ENCODE measurements at places on chromosomes 11 and 22.
A peak's percentile ranks its signal among the peaks of the same experiment; 100 is the strongest.

- DNase-seq: no peak
These were observed 11.1 kb downstream of the C11orf86 start for GRCh38 chr11:66986178-66986545.

- DNase-seq: no peak
These were observed 12.2 kb upstream of the RBM4B start for GRCh38 chr11:66689661-66690590.

DNA sequence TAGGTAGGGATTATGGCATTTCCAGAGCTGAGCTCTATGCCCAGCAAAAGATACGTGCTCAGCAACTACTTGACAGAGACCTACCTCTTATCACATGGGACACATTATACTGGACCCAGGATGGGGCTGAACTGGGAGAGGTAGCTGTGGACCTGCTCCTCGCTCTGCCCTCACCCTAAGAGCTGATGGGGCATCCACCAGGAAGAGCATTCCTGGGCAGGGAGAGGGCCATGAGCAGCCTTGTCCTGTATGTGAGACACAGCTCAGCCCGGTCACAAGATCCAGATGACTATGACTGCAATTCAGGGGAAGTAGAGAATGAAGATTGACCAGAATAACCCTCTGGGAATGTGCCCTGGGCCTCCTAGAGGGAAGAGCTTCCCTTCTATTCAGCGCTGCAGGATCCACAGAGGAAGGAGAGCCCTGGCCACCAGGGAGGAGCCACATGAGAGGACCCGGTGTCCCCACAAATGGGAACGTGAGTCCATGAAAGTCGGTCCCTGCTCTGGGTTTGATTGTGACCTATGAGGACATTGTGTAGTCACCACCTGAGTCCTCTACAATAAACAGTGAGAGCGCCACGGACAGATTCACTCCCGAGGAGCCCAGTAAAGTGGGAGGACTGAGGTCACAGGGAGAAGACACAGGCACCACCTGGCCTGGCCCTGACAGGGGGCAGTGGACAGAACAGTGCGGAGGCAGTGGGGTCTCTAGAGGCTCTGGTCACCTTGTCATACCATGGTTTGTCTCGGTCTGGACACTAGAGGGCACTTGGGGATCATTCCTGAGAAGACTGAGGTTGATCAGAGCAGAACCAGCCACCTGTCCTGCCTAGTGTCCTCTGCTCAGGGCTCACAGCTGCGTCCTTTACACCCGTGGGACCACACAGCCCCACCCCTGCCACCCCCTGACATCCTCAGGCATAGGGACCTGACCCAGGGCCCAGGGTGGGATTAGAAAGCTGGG is 99.5 kb downstream of the ZNF280B start:
- DNase-seq: no peak

DNA sequence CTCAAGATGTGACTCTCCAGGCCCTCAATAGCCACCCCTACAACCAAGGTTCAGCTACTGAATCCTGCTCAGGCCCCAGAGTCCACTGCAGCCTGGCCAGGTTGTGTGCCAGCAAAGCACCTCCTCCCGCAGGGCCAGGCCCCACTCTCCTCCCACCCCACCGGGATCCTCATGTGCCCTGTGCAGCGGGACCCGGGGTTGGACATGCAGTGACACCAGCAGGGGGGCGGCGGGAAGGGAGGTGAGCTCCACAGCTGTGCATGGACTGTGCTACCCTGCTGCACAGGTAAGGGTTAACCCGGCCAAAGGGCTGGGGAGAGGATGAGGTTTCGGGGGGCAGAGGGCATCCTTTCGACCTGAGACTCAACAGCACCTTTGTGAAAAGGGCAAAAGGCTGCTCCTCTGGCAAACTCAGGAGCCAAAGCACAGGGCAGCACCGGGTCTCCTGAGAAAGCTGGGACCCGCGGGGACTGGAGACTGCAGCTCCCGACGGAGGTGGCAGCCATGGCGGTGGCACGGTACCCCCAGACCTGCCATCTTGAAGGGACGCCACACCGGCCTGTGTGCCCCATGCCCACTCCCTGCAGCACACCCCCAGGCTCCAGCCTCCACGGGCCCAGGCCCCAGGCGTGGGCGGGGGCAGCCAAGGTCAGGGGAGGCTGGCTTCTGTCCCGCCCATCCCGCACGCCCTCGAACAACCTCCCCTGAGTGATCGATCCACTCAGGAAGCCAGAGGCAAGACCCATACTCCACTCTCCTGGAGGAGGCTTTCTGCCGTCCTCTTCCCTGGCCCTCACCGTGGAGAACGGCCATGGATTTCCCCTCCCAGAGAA is 10.6 kb downstream of the PLXNB2 start:
- no peak for DNase-seq

GRCh38 chr11:40376331-40376730 is 1083.1 kb downstream of the LRRC4C start:
- DNase-seq: no peak

GRCh38 chr22:32646476-32646875 is 155.0 kb upstream of the TIMP3 start:
- no peak for DNase-seq

GRCh38 chr22:37999640-38000272 is 15.4 kb upstream of the SOX10 start:
- no peak for DNase-seq

DNA sequence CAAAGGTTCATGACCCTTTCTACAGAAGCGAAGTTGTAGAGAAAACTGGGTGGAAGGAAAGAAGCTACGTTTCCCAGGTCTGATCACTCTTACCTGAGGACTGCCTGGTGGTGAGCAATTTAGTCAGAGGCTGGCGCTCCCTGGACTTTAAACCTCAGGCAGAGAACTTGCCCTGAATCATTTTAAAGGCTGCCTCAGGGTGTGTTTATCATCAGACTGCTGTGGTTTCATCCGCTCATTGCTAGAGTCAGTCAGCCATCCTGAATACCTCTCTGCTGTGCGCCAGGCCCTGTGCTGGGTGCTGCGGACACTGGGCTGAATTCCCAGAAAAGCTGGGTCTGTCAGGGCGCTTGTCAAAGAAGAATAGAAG is 2.7 kb downstream of the DTX4 start:
- no peak for DNase-seq

- DNase-seq: no peak
These were observed 21.5 kb upstream of the PRR5 start for GRCh38 chr22:44680481-44680894.

- no peak for DNase-seq
These were observed 2.4 kb upstream of the OR52L1 start for GRCh38 chr11:5989203-5989602.

- DNase-seq: no peak
These were observed 8.0 kb upstream of the NUP160 start for GRCh38 chr11:47856186-47856585.

- DNase-seq: no peak
These were observed 92.9 kb downstream of the PRR5L start for GRCh38 chr11:36388951-36389350.

DNA sequence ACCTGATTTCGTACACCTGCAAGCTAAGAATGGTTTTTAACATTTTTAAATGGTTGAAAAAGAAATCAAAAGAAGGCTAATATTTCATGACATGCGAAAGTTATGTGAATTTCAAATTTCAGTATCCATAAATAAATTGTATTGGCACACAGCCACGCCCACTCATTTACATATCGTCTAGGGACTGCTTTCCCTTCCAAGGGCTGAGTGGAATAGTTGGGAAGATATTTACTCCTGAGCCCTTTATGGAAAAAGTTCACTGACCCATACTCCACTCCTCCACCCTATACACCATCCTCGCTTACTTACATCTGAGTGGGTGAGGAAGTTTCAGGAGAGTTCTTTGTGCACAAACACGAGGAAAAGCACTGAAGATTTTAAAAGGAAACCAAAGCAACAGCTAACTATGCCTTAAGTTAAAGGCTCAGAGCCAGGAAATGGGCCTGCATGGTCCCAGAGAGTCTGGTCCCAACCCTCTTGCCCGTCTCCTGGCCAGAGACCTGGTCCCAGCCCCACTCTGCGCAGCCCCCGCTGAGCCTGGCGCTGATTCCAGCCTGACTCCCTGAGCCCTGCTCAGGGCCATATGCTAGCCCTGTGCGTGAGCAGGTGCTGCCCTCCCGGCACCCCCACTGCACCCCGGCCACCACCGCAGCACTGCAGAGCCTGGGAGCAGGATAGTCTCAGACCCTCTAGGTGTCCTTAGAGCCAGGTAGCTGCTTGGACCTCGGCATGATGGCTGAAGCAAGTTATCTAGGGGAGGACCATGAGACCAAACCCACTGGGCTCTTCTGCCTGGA is 69.8 kb downstream of the EFCAB6 start:
- no peak for DNase-seq

DNA sequence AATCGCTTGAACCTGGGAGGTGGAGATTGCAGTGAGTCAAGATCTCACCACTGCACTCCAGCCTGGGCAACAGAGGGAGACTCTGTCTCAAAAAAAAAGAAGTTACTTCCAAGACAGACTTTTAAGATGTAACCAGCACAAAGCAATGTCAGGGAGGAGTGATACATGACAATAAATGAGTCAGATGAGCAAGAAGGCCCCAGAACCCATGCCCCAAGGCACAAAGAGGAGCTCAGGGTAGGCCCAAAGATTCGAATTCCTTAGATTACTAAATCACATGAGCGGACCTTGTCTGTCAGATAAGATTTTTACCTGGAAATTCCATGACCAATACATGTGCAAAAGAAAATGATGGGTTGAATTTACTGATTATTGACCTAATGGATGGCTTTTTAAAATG is 10.5 kb upstream of the JHY start:
- no peak for DNase-seq

- DNase-seq: no peak
These were observed 27.7 kb downstream of the DNAJC24 start for GRCh38 chr11:31397239-31397834.

- no peak for DNase-seq
These were observed 56.6 kb upstream of the FDX1 start for GRCh38 chr11:110373051-110373702.

GRCh38 chr11:36492724-36493304 is 17.3 kb downstream of the TRAF6 start:
- DNase-seq: peak; percentile 68

- no peak for DNase-seq
These were observed 36.2 kb downstream of the DLG2 start for GRCh38 chr11:85590848-85591483.

DNA sequence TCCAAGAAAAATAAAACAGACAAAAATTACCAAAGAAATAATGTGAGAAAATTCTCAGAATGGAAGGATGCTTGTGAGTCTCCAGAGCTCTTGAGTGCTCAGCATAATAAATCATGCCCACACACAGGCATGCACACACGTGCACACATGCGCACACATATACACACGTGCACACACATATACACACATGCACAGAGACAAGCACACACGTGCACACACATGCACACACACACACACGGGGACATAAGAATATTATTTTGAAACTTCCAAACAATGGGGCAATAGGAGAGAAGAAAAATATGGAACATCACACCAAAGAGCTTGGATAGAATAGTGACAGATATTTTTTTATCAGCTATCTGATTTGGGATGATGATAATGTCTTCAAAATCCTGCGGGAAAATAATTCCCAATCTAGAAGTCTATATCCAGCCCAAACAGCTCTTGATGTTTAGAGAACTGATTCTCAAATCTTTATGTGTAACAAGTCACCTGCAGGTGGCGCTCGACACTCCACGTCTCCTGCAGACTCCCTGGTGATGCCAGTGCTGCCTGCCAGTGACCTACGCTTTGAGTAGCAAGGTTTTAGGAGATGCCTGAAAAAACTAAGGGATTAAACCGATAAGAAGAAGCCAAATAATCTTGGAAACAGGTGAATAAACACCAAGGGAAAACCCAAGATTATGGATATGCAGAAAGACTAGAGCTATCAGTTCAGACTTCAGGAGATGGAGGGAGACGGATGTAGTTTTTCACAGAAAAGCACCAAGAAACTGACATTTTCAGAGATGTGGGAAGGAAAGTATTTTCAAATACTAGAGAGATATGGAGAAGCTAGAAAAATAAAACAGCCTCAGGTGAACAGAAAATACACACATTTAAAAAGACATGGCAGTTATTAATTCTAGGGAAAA is 743.6 kb downstream of the ETS1 start:
- DNase-seq: peak; percentile 3

DNA sequence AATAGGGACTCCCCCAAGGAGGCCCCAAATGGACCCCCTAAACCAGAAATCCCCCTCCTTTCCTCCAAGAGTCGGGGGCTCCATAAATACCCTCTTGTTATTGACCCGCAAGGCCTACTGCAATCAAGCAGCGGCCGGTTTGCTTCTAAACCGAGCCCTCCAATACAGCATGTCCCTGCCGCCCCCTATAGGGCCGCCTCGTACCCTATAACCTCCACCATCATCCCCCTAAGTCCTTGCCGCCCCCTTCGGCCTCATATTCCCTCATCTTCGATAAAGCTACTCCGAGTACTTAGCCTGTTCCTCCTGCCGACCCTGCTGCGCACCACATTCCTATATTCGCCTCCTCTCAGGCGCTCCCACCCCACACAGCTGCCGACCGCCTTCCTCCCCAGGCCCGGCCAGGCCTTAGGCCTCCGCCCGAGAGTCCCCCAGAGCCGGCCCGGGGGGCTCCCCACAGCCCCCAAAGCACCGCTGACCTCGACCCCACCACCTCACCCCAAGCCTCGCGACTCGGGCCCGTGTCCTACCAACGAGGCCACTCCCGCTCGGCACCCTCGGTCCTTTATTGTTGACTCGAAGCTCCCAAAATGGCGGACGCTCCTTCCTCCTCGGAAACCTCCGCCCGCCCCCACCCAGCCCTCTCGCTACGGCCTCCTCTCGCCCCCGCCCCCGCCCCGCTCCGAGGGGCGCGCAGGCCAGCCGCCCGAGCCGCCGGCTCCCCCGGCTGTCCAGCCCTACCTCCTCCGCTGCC is 430 bp downstream of the DDX6 start:
- DNase-seq: peak; percentile 66

DNA sequence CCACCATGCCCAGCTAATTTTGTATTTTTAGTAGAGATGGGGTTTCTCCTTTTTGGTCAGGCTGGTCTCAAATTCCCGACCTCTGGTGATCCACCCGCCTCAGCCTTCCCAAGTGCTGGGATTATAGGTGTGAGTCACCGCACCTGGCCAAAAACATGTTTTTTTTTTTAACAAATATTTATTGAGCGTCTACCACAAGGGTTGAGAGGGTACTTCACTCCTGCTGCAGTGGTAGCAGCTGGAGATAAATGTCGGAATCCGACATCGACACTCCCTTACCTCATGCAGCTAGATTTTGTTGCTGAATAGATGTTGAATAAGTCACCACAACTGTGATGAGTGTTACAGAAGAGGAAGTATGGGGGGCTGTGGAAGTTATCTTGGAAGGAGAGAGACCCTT is 971 bp downstream of the DNAJB13 start:
- no peak for DNase-seq

DNA sequence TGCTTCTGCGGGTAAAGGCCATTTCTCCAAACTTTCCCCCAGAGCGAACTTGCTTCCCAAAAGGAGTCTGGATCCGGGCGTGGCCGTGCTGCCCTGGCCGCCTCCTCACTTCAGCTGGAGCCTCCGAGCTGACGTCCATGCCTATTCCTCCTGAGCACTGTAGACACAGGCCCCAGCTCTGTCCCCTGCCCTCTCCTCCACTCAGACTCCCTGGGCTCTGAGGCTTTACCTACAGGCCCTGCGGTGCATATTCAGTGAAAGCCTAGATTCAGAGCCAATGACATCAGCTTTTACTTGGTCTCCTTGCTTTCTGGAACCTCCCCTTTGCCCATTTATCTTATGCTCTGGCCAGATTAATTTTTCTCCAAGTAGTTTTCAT is 9.7 kb downstream of the LRP5 start:
- no peak for DNase-seq

GRCh38 chr22:24471570-24471969 is 23.6 kb upstream of the UPB1 start:
- no peak for DNase-seq

GRCh38 chr22:22591348-22592299 is 32.6 kb upstream of the PRAME start:
- no peak for DNase-seq

Measured in CD4-positive, alpha-beta T cell treated with Interferon alpha-2 for 1 hour (primary cell).